Stimulated activated CD4-positive, alpha-beta T cell treated with anti-CD3 and anti-CD28 coated beads, Interleukin-15, amount 100 ng/mL, for 1 hour (primary cell): ENCODE measurements at places on chromosomes 12 and 14.

GRCh38 chr12:64528616-64529015 is 76.7 kb downstream of the TBK1 start:
- DNase-seq = no peak

DNA sequence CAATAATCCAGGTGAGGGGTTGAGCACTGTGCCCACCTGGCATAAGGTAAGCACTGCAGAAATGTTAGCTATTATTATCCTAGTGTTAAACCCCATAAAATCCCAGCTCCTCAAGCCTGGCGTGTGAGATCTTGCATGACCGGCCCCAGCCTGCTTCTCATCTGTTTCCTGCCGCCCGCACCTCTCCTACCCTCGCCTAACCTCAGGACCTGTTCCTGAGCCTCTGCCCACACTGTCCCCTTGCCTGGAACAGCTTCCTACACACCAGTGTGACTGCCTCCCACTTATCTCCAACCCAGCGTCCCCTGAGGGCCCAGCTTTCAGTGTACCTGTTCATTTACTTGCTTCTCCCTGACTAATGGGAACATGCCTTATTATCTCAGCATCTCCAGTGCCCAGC is 24.7 kb downstream of the ISCA2 start:
- no peak for DNase-seq

- no peak for DNase-seq
Observed at GRCh38 chr12:8031872-8032241, 659 bp upstream of the FOXJ2 start.

GRCh38 chr14:95507701-95508103 is 8.7 kb downstream of the SYNE3 start:
- DNase-seq = no peak

- no peak for DNase-seq
Observed at GRCh38 chr14:92670160-92670559, 78.3 kb downstream of the LGMN start.

GRCh38 chr12:95117178-95117599 is 43.8 kb upstream of the NR2C1 start:
- peak; percentile 22 for DNase-seq
